IPS DF 19.7 (cell line): ENCODE measurements at places on chromosomes 12 and 14.

DNA sequence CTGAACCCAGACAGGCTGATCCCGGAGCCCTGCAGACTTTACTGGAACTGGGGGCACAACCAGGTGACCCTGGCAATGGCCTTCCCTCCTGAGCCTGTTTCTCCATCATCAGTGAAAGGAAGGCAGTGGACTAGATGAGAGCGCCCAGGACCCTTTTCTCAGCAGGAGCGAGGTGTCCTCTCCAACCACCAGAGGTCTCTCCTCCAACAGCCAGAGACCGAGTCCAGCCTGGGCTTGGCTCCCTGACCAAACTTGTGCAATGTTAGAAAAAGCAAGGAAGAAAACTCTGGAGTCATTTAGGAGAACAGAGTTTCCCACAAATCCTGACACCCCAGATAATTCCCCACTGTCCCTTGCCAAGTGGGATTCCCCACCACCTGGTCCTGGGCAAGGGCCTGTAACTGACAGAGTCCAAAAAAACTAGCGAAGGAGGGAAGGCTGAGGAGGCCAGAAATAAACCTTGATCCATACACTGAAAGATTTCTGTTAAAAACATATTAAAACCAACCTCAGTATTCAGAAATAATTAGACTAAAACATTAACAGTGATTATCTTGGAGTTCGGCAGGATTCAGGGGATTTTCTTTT is 9.0 kb downstream of the RPS6KL1 start:
- DNase-seq, result peak; percentile 15

DNA sequence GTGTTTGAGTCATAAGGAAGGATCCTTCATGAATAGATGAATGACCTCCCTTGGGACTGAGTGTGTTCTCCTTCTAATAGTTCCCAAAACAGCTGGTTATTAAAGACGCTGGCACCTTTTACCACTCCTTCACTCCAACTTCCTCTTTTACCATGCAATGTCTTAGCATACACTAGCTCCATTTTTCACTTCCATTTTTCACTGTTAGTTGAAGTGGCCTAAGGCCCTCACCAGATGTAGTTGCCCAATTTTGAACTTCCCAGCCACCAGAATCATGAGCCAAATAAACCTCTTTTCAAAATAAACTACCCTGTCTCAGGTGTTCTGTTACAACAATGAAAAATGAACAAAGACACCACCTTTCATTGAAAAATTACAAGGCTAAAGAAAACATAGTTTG is 64.7 kb downstream of the GPR65 start:
- no peak for DNase-seq

GRCh38 chr14:20490563-20490962 is 14.8 kb upstream of the RNASE10 start:
- no peak for DNase-seq

DNA sequence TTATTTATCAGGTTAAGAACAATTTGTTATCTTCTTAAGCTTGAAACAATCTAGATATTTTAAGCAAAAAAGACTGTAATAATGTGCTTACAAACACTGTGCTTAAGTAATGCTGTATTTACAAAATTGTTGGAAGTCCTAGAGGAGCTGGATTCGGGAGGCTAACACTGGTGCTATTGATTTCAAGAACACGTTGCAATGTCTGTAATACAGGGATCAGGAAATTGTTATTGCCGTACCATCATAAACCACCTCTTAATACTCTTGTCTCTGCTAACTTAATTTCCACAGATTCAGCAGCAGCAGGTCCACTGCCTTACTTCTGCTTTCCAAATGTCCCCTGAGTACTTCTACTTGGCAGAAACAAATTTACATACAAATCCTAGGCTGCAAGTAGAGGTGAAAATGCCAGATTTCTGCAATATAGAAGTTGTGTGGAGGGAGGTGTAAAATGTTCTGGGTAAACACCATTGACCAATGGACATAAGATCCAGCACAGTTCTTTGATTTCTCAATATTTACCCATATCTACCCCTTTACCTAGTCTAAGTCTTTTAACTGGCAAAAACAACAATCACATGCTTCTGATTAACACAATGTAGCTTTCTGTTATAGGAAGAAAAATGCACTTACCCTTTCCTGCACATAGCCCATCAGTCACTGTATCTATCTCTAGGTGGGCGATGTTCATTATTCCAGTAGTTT is 663.4 kb downstream of the TMTC2 start:
- DNase-seq, result no peak

- DNase-seq, result no peak
Measured at GRCh38 chr12:46361667-46362034, 10.9 kb downstream of the SLC38A2 start.

DNA sequence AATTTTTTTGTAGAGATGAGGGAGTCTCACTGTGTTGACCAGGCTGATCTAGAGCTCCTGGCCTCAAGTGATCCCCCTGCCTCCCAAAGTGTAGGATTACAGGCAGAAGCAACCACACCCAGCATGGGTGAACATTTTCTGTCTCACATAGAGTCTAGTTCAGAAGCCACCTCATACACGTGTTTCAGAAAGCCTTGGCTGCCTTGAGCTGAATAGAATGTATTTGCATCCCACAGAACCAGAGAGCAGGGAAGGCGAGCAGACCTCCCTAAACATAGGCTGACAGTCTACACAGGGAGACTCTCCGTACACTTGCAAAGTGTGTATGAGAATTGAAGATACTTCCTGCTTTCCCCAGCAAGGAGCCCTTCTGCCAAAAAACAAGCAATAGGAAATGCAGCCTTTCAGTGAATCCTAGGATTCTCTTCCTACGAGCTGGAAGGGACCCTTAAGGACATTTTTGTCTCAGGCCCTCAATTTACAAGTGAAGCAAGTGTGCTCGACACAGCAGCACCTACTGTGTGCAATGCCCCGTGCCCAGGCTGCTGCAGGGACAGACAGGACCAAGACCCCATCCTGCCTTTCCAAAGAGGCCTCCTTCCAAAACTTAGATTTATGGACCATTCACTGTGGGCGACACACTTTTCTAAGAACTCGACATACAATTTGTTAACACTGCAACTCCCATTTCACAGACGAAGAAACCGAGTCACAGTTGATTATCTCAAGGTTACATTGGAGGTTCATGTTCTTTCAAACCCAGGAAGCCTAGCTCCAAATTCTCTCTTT is 11.2 kb downstream of the NUAK1 start:
- no peak for DNase-seq

DNA sequence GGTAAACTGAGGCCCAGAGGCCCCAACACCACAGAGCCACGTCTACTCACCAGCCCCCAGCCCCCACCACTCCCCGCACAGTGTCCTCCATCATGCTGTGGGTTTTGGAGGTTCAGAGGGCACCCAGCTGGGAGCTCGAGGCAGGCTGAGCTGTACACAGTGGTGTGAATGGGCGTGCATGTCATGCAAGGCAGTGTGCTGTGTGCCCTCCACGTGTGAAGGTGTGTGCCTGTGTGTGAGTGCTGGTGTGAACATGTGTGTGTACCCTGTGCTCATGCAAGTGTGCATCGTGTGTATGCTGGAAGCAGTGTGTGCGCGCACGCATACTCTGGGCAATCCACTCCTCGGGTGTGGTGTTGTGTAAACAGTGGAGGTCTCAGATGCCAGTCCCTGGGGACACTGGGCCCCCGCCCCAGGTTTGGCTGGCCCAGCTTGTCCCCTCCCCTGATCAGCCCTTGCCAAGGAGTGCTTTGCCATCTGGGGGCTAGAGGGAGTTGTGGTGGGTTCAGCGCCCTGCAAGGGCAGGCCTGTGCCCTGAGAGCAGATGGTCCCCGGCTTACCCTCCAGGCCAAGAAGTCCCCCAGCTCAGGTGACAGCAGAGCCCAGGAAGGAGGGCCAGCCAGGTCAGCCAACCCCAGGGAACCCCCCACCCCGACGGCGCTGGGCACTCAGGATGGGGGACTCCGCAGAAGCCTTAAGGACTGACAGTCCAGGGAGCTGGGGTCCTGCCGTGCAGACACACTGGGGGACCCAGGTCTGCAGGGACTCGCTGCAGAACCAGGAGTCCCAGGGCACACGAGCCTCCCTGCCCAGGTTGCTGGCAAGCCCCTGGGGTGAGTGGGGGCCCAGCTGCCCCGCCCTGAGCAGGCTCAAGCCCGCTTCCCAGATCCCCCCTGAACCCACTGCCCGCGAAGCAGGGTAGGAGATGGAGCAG is 23.8 kb upstream of the GPR132 start:
- no peak for DNase-seq

DNA sequence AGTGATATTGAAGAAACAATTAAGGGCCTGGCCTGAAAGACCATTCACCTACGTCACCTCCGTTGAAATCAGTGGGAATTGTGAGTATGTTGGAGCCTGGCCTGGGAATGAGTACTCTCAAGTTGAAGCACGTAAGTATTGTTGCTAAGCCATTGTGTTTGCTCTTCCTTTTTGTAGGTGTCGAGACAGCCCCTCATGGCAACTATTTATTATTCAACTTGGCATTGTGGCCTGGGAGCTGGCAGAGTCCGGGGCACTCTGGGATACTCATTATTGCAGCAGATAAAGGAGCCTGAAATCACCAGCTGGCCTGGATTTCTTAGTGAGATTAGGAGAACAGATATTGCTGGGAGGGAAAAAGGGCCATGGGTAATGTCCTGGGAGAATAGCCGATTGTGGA is 147.4 kb downstream of the C12orf75 start:
- DNase-seq, result no peak

DNA sequence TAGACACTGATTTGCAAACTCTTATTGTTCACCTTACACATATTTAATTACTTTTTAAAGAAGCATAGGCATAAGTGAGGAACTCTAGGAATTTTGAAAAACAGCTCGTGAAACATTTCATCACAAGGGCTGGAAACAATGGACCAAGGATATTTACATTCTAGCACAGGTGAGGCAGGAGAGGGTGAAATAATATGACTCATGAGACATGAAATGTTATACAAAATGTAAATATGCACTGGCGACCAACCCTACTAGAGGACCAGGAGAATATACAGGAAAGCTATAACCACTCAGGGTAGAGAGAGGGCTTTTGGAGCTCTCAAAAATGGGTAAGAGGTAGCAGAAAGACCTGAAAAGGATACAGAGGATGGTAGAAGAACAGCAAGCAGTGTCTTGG is 115.3 kb downstream of the PTGER2 start:
- DNase-seq, result no peak

- no peak for DNase-seq
Measured at GRCh38 chr12:27151479-27151878, 69.1 kb upstream of the C12orf71 start.

GRCh38 chr12:82746668-82747067 is 60.0 kb downstream of the TMTC2 start:
- no peak for DNase-seq

DNA sequence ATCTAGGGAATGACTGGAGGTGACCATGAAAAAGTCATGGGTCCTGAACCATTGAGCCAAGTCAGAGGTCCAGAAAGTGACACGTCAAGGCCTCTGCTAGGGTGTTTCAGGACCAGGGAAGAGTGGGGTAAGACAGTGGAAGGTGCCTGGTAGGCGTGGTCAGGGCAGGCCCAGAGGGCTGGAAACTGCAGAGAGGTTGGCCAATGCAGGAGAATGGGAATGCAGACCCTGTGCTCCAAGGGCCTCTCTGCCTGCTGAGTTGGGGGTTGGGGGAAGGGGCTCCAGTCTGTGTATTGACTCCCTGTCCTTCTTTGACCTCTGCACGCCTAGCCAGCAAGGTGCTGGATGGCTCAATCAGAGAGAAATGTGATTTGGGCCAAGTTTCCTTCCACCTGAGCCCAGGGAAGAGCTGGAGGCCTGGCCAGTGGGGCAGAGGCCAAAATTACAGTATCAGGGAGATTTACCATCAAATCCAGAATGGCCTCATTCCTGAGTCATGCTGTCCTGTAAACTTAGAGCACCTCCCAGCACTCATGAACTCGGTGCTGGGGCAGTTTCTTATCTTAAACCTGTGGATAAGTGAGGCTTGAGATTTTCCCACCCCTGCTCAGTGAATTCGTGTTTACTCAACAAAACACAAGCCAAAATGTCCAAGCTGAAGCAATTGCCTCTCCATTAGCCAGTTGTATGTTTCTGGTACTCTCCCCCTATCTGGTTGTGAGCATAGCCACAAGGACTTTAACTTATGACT is 24.4 kb downstream of the IRF2BPL start:
- DNase-seq, result no peak

GRCh38 chr12:10169104-10169503 is 2.8 kb downstream of the OLR1 start:
- no peak for DNase-seq

GRCh38 chr12:42666671-42667243 is 77.2 kb upstream of the PRICKLE1 start:
- no peak for DNase-seq

GRCh38 chr14:100076133-100076532 is 10.9 kb downstream of the EVL start:
- DNase-seq, result peak; percentile 60

DNA sequence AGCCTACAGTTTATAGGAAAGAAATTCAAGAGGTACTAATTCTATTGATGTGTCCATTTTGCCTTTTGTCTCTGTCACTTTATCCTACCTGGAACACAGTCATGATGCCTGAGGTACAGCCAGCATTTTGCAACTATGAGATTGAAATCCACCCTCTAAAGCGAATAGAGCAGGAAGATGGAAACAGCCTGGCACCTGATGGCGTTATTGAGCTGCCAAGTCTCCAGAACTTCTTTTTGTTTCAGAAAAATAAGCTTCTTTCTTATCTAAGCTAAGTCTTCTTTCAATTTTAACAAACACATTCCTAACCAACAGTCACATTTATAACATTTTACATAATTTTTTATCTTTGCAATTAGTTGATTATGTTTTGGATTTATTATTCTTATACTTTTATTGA is 182.1 kb downstream of the PAWR start:
- DNase-seq, result no peak

- no peak for DNase-seq
Measured at GRCh38 chr12:6742834-6743233, 10.1 kb downstream of the MLF2 start.

DNA sequence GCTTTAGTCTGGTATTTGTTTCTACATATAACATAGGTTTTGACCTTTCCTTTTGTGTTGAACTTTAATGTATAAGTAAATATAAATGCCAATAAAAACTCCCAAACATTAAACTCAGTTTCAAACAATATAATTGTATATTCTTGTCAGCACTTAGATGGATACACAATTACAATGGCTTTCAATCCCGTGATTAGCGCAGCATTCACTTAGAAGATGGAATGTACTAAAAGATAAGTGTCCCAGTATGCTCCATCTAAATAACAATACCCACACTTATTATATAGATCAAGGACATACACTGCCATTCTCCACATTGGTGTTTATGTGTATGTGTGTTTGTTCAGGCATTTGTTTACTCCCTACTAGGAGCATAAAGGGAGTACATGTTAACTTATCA is 193.1 kb downstream of the SOX5 start:
- DNase-seq, result no peak

DNA sequence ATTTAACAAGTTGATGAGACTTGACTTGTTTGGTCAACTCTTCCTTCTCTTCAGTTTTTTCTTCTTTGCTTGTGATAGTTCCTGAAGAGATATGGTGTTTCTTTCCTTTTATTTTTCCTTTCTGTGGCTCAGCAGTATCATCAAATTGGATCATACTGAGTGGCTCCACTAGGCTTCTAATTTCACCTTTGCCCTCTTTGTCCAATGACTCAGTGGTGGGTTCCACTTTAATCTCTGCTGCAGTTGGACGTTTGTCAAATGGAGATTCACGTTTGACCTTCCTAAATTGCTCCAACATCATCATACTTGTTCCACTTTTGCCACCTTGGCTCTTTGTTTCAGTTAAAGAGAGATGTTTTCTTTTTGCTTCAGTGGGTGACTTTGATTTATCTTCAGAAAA is 41.5 kb downstream of the FAM186A start:
- no peak for DNase-seq
